ENCODE measurements at places on chromosomes 16 and 17. TPM values are rescaled to one million over a fixed set of nuclear protein-coding genes. Genes with fewer than 3 reads are reported as not detected.

Gene PRSS21
- not detected for total RNA-seq

GRCh38 chr17:58302919-58303585 is 22.3 kb upstream of the MPO start:
- DNase-seq, result no peak

DNA sequence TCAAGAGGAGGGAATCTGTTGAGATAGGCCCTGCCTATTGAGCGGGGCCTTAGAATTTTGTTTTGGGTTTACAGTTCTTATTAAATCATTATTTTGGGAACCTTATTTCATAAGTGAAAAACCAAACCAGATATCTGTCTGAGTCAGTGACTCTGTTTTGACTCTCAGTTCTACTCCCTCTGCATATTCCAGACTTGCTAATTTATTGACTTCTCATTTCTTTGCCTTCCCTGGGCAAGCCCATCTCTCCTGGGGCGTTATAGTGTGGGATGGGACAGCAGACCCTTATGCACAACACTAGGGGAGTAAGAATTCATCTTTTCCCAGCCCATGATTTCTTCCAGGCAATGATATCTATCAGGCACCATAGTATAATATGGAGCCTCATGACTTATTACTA is 45.7 kb downstream of the CPD start:
- no peak for DNase-seq

DNA sequence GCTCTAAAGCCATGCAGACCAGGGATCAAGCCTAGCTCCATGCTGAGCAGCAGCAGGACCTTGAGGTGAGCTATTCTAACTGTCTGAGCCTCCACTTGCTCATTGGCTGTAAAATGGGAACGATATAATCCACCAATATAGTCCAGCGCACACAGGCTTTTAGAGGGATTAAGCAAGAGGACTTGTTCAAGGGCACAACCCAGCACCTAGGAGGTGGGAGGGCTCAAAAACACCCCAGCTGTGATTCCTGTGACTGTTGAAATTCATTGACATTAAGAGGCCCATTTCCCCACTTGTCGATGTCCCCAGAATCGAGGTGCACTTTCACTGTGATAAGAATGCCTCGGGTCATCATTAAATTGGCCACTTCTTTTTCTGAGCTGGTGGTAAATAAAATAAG is 4.1 kb downstream of the USH1G start:
- DNase-seq, result no peak

DNA sequence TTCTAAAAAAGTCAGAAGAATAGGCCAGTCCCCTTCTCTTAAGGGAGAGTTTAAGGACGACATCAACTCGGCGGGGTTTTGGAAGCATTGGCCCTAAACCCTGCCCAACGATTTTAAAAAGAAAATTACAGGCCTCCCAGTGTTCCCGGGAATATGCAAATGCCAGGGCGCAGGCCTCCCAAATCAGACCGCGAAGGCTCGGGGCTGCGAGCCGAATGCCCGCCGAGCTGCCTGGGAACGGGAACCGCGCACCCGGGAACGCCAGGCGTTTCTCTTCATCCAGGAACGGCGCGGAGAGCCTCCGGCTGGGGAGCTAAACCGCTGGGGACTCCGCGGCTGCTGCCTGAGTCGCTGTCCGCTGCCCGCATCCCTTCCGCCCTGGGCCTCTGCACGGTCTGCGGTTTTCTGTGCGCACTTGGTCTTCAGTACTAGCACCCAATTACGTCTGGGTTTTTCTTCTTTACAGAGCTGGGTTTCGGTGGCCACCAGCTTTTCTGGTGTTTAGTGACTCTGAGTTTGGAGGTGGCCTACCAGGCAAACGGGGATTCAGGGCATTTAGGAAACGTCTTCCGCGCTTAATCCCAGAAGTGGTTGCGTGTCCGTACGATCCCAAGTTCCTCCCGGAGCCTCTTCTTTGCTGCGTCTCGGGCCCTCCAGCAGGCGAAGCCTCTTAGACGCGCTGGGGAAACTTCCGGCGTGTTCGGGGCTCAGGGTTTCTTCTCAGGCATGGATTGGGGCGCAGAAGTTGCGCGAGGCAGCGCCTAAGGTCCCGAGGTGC is 5.7 kb downstream of the IRX5 start:
- no peak for DNase-seq
